ENCODE measurements at places on chromosomes 7 and 10.

DNA sequence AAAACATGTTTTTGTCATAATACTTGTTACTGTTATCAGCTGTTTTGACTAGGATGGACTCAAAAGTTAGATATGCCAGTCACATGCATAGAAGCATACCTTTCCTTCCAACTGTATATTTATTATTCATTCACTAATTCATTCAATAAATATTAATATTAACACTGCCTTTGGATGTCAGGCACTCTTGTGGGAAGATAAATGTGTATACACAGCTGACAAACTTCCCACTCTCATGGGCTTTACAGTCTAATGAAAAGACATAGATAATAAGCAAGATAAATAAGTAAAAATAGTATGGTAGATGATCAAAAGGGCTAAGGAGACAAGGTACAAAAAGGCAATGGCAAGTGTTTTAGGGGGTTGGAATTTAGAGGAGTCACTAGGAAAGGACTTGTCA is 180.1 kb upstream of the SMIM30 start:
- no peak for DNase-seq

DNA sequence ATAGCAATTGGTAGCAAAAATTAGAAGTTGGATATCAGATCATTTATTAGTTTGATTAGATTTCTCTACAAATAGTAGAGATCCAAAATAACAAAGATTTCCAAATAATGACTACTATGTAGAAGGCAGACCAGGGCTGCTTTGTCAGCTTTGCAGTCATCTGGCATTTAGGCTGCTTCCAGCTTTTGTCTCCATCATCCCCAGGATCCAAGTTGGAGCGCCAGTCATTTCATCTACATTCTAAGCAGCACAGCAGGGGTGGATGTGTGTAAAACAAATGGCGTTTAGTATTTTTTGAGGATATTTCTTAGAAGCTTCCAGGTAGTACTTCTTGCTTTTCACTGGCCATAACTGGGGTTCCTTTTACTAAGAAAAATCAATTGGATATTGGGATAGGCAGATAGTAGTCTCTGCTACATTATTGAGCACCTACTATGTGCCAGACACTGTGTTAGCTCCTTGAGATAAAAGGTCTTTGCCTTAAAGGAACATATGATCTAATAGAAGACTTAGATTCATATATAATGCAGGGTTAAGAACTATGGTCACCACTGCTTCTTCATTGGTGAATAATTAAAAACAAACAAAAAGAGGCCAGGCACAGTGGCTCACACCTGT is 41.5 kb downstream of the TPST1 start:
- no peak for DNase-seq

DNA sequence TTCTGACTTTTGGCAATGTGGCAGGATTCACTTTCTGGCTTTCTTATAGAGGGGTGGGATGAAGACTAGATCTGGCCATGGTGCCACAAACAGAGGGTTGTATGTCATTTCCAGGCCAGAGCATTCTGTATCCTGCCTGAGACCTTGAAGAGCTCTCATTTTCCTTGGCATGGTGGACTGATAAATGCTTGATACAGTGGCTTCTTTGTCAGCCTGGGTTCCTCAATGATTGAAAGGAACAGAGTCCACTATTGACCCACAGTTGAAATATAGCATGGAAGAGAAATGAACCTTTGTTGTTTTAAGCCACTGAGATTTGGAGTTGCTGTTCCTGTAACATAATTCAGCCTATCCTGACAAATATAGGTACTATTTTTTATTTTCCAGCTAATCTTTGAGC is 462.7 kb downstream of the SUGCT start:
- DNase-seq = no peak

- no peak for DNase-seq
Measured at GRCh38 chr10:14531974-14532373, 201.2 kb upstream of the FRMD4A start.

DNA sequence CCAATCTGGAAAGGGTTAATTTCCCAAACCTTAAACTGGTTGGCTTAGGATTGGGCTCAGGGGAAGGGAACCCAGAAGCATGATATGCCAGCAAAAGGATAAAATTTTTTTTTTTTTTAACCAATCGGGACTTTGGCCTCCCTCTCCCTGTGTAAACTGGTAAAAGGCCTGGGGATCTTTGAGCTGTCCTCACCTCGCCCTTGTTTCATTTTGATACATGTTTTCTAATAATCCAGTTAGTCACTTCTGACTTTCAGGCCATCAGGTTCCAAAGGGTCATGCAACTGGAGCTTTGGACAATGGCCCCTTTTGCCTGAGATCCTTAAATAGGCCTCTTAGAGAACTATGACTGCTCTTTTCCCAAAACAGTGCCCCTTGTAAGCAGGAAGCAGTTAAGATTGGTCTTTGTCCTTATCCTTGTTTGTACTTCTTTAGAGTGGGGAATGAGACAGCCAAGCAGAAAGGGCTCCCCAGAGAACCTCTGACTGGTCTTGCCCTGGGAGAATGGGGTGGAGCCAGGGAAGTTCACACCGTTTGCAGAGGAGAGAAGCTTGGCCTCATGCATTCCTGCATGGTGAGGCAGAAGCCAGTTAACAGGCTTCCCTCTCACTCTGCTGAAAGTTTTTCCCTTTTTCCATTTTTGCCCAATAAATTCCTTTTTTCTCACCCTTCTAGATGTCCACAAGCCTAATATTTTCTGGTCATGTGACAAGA is 424.2 kb upstream of the CNTNAP2 start:
- DNase-seq = no peak

All from stimulated activated CD4-positive, alpha-beta T cell treated with anti-CD3 and anti-CD28 coated beads, Interleukin-1b, Interleukin-23, amount 100 ng/mL, for 1 hour (primary cell).